ENCODE measurements at places on chromosomes 7 and 10.

DNA sequence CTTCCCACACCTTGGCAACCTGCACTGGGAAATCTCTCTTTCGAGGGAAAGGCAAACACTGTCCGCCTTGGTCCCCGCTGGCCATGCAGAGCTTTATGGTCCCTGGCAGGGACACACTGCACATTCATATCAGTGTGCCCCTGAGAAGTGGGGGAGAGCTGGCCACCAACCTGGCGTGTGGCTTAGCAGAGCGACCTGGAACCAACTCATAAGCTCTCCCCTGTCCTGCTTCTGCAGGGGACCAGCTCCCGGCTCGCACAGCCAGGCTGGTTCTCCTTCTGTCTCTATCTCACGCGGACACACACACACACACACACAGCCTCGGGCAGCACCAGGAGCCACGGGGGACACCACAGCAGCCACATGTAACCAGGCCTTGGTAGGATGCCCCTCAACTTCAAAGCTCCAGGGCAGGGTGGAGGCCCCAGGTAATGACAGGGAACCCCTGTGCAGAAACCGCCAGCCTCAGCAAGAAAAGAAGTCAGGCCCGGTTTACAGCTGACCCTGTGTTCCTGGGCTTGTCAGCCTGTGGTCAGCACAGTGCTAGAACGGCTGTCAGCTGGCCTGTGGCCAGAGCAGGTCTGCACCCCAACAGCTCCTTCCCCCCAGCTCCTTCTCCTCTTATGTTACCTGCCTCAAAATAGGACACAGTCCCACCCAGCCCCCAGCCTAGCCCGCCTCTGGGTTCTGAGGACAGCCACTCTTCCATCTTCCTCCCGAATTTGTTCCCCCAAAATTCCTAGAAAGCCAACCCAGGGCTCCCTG, 69.3 kb downstream of the OAT start:
- DNase-seq, result no peak

DNA sequence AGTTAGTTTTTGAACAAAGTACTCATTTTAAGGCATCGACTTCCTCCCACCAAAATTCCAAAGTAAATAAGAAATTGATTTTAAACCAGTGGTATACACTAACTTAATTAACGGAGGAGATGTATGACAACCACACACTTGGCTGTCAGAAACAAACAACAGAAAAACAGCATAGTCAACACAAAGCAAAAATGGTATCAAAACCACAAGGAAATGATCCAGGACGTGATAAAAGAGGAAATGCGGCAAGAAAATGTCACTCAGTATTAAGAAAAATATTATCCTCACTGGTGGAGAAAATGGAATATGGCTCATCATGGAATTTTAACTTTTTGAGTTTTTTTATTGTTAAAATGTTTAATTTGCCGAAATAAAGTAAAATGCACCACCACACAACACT, 17.5 kb downstream of the KIAA1549 start:
- no peak for DNase-seq

DNA sequence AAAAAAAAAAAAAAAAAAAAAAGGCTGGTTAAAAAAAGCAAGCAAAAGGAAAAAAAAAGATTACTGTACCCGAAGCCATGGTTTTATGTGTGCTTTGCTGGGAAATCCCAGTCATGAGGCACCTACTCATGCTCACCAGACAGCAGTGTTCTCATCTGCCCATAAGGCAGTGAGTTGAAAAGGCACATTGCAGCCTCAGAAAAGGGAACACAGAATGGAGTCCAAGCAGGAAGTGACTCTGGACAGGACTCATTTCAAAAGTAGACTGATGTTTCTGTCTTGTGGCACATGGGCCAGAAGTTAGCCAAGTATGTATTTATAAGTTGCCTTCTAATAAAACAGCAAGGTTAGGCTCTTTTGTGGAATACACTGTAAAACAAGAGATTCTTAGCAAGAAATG, 40.2 kb downstream of the PDSS1 start:
- DNase-seq, result peak; percentile 3

DNA sequence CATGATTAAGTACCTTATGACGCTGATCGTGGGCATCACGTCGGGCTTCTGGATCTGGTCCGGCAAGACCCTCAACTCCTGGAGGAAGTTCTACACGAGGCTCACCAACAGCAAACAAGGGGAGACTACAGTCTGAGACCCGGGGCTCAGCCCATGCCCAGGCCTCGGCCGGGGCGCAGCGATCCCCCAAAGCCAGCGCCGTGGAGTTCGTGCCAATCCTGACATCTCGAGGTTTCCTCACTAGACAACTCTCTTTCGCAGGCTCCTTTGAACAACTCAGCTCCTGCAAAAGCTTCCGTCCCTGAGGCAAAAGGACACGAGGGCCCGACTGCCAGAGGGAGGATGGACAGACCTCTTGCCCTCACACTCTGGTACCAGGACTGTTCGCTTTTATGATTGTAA, 2.5 kb downstream of the FZD1 start:
- DNase-seq, result no peak

GRCh38 chr7:142796501-142797390, 26.0 kb downstream of the PRSS2 start:
- DNase-seq, result no peak

DNA sequence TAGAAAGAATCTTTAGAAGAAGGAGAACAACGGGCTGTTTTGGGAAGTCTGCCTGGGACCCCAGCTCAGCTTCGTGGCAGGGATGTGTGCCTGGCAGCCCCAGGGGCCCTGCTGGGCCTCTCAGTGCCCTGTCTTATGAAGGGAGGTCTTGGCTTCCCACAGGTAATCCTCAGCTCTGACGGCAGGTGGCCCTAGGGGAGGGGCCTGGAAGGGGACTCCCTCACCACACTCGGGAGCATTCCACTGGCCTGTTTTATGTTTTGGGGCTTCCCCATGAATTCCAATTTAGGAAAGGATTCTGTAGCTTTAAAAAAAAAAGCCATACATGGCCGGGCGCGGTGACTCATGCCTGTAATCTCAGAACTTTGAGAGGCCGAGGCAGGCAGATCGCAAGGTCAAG, 3.0 kb upstream of the DMBT1 start:
- no peak for DNase-seq

DNA sequence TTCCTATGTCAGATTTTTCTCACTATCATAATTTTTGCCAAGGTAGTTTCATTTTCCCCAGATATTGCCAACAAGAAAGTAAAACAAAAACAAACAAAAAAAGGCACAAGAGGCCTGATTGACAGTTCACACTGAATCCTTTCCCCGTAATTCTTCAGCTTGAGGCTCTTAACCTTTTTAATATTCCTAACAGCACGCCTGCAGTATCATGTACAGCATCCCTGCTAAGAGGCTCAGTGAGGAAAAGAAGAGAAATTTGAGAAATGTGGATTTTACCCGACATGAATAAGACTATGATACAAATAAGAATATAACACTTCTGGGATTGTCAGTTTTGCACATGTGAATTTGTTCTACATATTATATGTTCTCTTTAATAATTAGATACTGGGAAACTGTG, 182.4 kb upstream of the CDK1 start:
- no peak for DNase-seq

DNA sequence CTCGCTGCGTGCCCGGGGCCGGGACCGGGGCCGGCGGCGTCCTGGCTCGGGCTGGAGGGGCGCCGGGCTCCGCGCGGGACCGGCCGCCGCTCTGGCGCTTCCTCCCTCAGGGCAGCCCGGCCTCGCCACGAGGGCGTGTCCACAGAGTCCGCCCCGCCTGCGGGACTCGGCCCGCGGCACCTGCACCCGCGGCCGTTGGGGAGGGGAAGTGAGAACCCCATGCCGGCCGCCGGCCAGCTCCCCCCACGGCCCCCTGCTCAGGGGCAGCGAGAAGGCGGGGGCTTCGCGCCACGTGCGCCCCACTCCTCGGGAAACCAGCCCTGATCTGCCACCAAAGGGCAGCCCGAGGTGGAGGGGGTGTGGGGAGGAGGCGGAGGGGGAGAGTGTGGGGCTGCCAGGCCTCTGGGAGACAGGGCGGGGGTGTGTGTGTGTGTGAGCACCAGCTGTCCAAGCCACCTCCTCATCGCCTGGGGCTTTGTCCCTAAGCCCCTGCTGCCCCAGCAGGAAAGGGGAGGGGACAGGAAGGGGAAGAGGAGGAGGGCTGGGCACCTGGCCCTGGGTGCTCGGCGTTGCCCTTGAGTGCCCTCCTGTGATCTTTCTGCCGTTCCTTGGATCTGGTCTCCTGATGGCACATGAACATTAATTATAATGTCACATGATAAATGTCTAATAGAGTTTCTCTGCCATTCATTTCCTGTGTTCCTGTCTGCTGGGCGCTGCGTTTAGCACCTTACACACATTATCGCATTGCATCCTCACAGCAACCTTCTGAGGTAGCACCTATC, at the start of gene PIK3AP1:
Gene PIK3AP1, minus strand, starts transcription at position 93 of the 785 bp plus-strand sequence. CDS start 120 bp downstream, outside the sequence.
- DNase-seq, result peak; percentile 92

GRCh38 chr7:96196676-96197075, 125.2 kb downstream of the SLC25A13 start:
- no peak for DNase-seq

DNA sequence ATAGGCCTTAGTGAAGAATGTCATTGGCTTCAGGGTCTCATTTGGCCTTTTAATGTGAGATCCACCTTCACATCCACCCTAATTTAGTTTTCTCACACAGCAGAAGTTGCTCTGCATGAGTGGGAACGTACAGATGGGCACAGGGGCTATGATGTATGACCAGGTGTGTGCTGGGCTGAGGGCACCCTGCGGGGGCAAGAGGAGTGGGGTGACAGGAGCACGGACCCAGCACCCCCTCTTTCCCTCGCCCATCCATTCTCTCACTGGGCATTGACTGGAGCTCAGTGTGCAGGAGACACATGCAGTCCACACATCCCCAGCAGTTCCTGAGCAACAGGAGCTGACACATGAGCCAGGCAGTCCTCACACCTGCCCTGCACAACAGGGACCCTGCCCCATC, 95.1 kb upstream of the PPP2R2D start:
- no peak for DNase-seq

DNA sequence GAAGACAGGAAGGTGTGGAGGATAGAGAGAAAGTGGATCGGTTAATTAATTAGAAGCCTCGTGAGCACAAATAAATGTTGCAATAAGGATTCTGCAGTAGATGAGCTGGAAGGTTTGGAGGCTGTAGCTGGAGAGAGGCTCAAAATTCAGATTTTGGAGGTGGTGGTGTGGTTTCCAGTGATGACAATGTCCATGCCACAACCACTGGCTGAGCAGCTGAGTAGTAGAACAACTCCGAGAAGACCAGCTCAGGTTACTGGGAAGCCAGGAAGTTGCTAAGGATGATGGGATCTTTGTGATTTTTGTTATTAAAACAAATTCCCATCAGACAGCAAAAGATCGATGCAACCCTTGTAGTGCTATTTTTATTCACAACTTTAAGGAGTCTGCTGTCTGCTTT, 7.7 kb downstream of the SLC26A4 start:
- DNase-seq, result no peak

- no peak for DNase-seq
Measured at GRCh38 chr10:15084502-15084922, 4.1 kb downstream of the ACBD7 start.

- DNase-seq, result peak; percentile 50
Measured at GRCh38 chr7:126780993-126781392, 471.7 kb downstream of the GRM8 start.

DNA sequence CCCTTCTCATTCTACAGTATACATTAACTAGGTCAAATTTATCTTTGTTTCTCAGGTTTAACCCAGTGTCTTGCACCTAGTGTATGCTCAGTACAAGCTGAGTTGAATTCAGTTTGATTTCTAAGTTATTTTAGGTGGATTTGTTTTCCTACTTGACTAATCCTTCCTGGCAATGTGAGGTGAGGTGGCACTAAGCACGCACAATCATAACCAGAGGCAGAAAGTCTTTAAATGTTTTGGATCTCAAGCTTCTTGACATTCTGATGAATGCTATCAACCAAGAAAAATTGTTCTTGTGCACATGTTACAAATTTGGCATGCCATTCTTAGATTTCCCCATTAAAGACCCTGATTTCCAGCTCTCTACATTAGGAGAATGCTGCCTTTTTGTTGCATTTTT, 3.2 kb downstream of the BZW2 start:
- DNase-seq, result no peak

DNA sequence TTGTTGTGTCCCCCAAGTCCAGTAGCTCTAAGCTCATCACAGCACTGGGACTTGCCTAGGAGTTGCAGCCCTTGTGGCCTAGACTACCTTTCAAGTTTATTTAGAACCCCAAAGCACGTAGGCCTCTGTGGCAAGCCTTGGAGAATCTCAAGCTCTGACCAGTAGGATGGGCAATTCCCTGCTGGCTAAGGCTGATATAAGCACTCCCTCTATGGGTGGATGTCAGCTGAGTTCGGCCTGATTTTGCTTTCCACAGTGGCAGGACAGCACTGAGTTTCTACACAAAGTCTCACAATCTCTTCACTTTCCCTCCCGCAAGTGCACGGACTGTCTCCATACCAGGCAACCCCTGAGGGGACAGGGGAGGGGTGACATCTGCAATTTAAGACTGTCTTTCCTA, 886.4 kb upstream of the LRRN3 start:
- peak; percentile 12 for DNase-seq

DNA sequence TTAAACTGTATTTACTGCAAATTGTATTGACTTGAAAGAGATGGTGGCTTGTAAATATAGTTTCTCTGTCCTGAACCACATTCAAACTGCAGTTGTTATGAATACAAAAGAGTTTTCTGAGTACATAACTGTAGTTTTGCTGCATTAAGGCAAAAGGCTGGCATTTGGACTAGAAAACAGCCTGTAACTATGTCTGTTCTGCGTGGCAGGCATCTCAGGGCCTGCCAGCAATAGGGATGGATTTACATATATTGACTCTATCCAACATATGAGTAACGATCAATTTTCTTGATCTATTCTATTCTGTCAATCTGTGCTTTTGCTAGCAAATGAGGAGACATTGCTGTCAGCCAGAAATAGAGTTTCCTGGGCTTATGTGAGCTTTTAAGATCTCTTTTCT, 174.6 kb downstream of the TMEM26 start:
- DNase-seq, result no peak

- no peak for DNase-seq
Measured at GRCh38 chr7:130946114-130946513, 212.1 kb upstream of the KLF14 start.

GRCh38 chr7:118245267-118246040, 20.9 kb downstream of the ANKRD7 start:
- no peak for DNase-seq

GRCh38 chr10:131703941-131704340, 196.9 kb upstream of the PPP2R2D start:
- DNase-seq, result no peak
